MG63 (cell line): ENCODE measurements at places on chromosomes 16 and 17.

DNA sequence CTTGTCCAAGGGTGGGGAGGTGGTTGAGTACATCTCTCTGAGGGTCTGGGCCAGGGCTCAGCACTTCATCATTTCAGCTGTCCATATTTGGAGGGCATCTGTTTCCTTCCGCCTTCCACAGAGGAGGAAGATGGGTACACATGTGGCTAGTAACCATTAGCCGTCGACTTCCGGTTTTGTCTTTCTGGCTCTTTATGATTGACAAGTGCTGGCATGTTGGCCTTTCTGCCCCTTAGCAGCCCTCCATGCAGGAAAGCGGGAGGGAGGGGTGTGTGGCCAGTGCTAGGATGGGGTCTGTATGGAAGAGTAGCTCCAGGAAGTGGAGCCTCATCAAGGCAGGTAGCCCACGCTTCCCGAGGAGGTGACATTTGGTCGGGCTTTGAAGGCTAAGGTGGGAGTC lies 69.6 kb downstream of the RAI1 start:
- no peak for DNase-seq

DNA sequence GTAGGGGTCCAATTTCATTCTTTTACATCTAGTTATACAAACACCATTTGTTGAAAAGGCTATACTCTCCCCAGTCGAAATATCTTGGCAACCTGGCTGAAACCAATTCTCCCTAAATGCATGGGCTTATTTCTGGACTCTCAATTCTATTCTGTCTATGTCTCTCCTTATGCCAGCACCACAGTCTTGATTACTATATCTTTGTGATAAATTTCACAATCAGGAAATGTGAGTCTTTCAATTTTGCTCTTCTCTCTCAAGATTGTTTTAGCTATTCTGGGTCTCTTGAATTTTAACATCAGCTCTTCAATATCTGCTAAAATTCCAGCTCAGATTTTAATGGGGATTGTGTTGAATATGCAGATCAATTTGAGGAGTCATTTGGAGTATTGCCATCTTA lies 5.9 kb upstream of the TRIM25 start:
- no peak for DNase-seq

DNA sequence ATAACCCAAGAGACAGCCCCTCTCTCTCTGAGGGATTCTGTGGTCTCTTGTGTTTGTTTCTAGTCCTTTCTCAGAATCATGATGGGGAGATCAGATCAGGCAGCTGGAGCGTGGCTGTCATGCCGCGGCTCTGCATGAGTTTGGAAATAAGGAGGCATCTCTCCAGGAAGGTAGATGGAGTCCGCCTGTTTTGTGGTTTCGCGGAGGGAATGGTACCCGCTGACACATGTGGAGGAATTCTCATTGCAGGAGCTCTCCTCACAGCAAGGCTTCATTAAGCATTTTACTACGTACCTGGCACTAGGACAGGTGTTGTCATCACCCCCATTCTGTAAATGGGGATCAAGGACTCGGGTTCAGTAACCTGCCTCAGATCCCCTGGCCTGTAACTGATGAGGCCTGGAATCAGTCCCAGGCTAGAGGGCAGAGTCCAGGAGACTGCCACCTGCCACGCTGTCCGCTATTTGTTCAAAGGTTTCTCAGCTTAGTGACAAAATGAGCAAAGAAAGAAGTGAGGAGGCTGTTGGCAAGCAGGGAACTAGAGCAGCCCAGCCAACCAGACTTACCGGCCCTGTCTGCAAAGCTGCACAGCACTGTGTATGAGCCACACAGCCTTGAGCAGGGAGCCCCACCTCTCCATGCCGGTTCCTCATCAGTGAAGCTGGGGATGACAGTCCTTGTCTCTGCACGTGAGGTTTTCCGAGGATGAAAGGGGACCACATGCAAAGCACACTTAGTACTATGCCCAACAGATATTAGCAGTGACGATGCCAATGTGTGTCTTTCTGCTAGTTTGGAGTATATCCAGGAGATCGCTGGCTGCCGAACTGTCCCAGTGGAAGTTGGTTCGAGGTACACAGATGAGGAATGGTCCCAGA lies 11.0 kb downstream of the KDM8 start:
- DNase-seq: no peak

- no peak for DNase-seq
These were observed 2.9 kb upstream of the KATNB1 start for GRCh38 chr16:57732714-57733113.

GRCh38 chr17:38738007-38738662 lies 8.0 kb downstream of the CISD3 start:
- no peak for DNase-seq

DNA sequence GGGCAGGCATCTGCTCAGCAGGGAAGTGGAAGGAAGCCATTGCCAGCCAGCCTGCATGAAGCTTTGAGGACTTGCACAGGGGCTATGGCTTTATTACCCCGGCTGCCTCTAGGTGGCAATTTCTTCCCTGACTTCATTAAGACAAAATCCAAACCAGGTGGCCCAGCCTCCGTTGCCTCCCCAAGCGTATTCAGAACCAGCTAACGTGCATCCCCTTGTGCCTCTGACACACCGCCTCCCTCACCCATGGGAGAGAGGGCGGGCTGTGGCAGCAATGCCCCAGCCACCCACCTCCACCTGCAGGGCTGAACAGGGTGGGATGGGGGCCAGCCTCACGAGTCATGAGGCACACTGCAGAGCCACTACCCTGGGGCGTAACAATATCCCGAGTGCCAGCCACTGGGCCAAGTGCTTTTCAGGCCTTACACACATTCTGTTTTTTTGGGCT lies 6.8 kb downstream of the KIFC3 start:
- peak; percentile 72 for DNase-seq

DNA sequence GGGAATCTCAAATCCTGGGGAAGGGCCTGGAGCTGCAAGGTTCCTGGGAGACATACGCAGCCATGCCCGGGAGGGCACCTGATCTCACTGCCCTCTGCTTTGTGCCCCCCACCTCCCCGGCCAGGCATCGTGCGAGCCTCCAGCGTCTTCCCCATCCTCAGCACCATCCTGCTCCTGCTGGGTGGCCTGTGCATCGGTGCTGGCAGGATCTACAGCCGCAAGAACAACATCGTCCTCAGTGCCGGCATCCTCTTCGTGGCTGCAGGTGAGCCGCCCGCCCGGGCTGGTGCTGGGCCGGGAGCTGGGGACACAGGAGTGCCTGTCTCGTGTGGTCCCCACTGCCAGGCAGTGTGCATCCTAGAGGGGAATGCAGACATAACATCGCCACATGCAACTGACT lies 19.6 kb upstream of the CACNG1 start:
- DNase-seq: no peak

- DNase-seq: no peak
These were observed 2.3 kb upstream of the HOXB6 start for GRCh38 chr17:48606892-48607614.

GRCh38 chr16:70481929-70482536 lies 27.6 kb downstream of the FCSK start:
- peak; percentile 62 for DNase-seq

GRCh38 chr16:2912330-2913199 lies 834 bp downstream of the FLYWCH1 start:
- DNase-seq: peak; percentile 37

- no peak for DNase-seq
These were observed 65.7 kb downstream of the CENPV start for GRCh38 chr17:16287563-16288027.

- DNase-seq: no peak
These were observed 26.9 kb upstream of the CACNA1H start for GRCh38 chr16:1126044-1126443.

DNA sequence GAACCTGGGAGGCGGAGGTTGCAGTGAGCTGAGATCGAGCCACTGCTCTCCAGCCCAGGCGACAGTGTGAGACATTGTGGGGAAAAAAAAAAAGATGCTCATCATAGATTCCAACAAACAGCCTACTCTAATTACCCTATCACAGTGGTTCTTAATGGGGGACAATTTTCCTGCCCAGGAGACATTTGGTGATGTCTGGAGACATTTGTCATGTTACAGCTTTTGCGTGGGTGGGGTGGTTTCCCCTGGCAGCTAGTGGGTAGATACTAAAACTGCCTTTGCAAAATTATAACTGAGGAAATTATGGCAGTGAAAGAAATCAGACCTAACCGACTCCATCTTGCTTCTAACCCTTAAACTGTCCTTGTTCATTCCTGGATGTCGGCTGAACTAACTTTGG lies 92.5 kb upstream of the RBL2 start:
- DNase-seq: no peak

DNA sequence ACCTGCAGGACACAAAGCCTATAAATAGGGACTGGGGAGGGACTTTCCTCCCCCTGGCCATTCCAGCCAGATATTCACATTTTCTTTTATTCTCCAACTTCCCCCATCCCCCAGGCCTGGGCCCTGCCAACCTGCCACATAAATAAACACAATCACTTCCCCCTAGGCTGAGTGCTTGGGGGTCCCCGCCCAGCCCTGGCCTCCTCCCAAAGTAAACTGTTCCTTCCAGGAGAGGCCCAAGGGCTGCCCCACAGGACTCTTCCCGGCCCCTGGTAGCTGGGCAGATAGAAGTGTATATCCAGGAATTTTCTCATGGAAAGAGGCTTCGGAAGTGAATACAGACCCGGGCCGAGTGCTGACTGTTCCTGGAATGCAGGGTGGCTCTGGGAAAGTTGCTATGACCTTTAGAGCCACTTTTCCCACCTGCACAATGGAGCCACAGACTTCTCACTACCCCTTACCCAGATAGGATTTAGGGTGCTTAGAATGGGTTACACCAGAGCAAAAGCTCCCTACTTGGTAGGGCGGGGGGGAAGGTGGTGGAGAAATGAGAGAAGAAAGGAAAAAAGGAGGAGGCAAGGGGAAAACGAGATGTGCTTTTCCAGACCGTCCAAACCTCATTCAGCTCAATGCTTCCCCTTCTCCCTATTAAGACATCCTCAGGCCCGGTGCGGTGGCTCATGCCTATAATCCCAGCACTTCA lies 8.5 kb downstream of the CSF3 start:
- DNase-seq: peak; percentile 34

DNA sequence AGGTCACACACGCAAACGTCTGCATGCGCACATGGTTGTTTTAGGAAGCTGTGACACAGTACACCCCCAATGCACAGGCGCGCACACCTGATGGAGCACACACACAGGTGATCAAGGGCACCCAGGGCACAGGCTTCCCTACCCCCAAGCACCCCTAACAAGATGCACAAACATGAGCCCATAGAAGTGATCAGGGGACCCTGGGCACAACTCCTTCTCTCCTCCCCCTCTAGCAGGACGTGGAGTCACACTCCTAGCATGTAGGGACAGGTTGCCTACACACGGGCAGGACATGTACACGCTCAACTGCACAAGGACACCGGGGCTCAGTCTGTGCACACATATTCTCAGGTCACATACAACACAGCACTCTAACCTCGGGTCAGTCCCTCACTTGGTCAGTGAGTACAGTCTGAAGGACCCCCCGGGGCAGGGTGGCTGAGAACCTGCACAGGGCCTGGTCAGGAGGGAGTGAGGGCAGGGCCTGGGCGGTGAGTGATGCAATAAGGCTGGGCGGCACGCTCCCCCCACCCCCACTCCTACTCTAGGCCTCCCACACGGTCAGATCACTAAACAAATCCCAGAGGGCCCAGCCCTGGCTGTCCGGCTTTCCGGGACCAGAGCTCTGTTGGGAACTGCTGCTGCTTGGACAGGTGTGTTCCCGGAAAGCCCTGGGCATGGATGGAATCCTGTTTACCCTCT lies 751 bp upstream of the DOC2B start:
- DNase-seq: no peak

DNA sequence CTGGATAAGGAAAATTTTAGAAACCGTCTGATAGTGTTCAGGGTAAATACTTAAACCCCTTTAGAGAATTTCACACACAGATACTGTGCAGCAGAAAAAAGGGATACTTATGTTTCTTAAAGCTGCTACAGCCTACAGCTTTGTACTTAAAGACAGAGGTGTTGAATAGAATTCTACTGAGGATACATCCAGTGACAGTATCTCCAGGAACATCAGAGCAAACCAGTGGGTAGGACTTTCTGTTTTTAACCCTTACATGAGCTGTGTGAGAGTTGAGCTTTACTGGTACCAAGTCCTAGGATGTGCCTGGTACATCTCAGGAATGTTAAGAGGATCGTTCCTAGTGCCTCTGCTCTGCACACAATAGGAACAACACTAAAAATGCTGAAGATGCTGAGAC lies 191.5 kb downstream of the FTO start:
- no peak for DNase-seq

DNA sequence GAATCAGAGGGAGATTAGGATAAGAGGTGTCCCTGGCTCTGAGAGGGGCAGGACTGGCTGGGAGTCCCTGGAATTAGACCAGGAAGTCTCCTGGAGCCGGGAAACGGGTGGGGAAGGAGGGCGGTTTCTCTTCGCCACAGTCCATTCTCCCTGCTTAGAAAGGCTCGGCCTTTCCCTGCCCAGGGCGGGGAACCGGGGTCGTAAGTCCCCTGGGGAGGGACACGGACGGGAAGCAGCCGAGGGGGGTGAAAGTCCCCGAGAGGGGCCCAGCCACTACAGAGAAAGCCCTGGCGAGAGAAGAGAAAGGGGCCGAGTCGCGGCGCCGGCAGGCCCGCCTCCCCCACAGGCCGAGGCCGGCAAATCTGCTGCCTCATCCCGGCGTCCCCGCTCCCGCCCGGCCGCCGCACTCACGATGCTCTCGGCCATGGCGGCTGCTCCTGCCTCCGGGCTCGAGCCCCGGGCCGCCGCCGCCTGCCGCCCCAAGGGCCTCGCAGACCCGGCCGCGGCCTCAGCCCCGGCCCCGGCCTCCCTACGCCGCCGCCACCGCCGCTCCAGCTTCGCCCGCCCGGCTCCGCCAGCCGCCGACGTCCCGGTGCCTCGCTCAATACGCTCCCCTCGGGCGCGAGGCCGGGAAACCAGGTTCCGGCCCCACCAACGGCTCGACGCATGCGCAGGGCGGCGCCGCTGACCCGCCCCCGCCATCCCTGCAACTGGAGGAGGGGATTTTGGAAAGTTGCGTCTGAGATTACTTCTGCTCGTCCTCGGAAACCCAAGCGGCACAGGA lies at the start of the genes NPLOC4 and TSPAN10:
NPLOC4 (minus strand) TSS at position 608 of the 784 bp plus-strand sequence; CDS start at position 426, 182 bp downstream.
TSPAN10 (plus strand) TSS at position 692 of the 784 bp plus-strand sequence. CDS start 5,217 bp downstream, outside the sequence.
- peak; percentile 83 for DNase-seq

DNA sequence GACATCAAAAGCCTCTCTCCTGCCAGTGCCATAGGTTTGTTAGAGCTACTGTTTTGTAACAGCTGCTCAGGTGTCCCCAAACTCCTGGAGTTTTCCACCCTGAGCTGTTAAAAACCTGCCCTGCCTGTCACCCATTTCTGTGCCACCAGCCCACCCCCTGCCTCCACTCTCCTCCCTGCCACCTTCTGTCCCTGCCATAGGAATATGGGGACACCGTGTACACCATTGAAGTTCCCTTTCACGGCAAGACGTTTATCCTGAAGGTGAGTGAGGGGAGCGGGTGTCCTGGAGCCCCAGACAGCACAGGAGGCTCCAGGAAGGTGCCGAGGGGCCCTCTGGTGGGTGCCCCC lies 5.2 kb upstream of the TCAP start:
- no peak for DNase-seq

GRCh38 chr16:71648921-71649320 lies 22.9 kb downstream of the MARVELD3 start:
- no peak for DNase-seq

- DNase-seq: no peak
These were observed 34.9 kb upstream of the LGALS9 start for GRCh38 chr17:27596096-27596495.

GRCh38 chr16:89370081-89370511 lies 120.3 kb downstream of the ANKRD11 start:
- DNase-seq: no peak
